Hepatocyte (in vitro differentiated cells): ENCODE measurements at places on chromosomes 7 and 10.

GRCh38 chr10:26169466-26169865 lies 47.1 kb upstream of the GAD2 start:
- no peak for DNase-seq
- H3K4me1 ChIP-seq = no peaks in the 10 kb centered on the region
- no peak overlapping the region for H3K27ac ChIP-seq
- H3K36me3 ChIP-seq = no peaks in the 10 kb centered on the region
- H3K27me3 ChIP-seq = no peaks in the 10 kb centered on the region

GRCh38 chr7:73699370-73700068 lies 16.1 kb downstream of the BUD23 start:
- DNase-seq = peak; percentile 62
- H3K27me3 ChIP-seq = no peaks in the 10 kb centered on the region
- peaks cover 6% of the 10 kb centered on the region for H3K4me1 ChIP-seq
- H3K4me3 ChIP-seq = no peak overlapping the region
- no peaks in the 10 kb centered on the region for H3K36me3 ChIP-seq
- H3K27ac ChIP-seq = peak overlapping the region; percentile 55

DNA sequence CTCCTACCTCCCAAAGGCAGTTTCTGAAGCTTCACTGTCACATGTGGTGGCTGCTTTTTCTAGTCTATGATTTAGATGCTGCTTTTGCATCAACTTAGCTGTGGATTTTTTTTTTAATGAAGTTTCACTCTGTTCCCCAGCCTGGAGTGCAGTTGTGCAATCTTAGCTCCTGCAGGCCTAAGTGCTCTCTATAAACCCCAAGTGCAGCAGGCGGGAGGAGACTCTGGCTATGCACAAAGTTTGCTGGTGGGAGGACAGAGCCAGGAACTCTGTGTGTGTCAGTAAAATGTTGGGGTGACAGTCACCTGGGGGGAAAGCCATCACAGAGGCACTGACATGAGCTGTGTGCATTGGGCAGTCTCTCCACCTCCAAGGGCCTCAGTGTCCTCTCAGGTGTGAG lies 138.8 kb upstream of the FAM20C start:
- no peak for DNase-seq
- no peaks in the 10 kb centered on the region for H3K36me3 ChIP-seq
- no peak overlapping the region for H3K4me3 ChIP-seq
- no peaks in the 10 kb centered on the region for H3K27me3 ChIP-seq

DNA sequence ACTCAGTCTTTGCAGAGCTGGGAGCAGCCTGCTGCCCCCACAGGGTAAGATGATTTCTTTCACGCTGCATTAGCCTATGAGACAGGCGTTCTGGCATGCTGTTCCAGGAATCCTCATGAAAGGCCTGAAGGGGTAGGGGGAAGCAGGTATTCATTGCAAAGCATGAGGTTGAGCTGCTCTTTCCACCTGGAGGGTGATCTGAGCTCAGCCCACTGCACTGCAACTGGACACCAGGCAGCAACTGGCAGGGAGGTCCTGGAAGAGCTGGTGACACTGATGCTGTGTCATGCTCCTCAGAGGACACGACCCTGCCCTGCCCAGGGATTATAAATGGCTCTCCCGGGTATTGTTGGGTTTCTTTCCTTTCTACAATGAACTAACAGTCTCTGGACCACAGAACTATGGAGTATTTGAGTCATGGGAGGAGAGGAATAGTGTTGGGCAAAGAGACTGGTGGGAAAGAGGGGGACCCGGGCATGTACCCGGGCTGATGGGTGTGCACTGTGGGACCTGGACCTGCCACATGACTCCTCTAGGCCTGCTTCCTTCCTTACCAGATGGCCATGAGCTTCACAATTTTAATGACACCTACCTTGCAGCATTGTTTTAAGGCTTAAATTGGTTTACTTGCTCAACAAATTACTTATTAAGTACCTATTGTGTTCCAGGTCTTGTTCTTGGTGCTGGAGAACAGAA lies 24.3 kb downstream of the SLC25A28 start:
- H3K27ac ChIP-seq = peak overlapping the region; percentile 76
- H3K4me1 ChIP-seq = peaks cover 7% of the 10 kb centered on the region
- DNase-seq = peak; percentile 31
- no peaks in the 10 kb centered on the region for H3K36me3 ChIP-seq
- H3K4me3 ChIP-seq = no peak overlapping the region
- H3K27me3 ChIP-seq = peaks cover 2% of the 10 kb centered on the region

GRCh38 chr7:11831156-11831735 lies 752 bp downstream of the THSD7A start:
- no peaks in the 10 kb centered on the region for H3K4me1 ChIP-seq
- DNase-seq = peak; percentile 19
- H3K27me3 ChIP-seq = no peaks in the 10 kb centered on the region
- H3K27ac ChIP-seq = peak overlapping the region; percentile 30

DNA sequence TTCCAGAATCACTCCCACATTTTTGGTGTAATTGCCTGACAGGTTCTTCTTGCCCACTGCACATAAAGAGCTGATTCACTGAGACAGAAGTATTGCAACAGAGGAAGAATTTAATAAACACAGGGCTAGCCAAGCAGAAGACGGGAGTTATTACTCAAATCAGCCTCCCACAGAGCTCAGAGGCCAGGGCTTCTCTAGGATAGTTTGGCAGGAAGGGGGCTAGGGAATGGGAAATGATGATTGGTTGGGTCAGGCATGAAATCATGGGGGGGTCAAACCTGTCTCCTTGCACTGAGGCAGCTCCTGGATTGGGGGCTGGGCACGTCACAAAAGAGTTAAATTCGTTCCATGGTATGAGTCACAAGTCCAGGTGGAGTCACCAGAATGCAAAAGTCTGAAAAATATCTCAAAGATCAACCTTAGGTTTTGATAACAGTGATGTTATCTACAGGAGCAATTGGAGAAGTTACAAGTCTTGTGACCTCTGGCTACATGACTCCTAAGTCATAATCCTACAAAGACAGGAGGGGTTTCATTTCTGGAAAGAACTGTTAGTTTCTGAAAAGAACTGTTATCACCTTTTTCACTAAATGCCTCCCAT lies 30.2 kb upstream of the ERCC6 start:
- H3K27ac ChIP-seq = no peak overlapping the region
- no peaks in the 10 kb centered on the region for H3K27me3 ChIP-seq
- DNase-seq = no peak
- no peak overlapping the region for H3K4me3 ChIP-seq
- H3K36me3 ChIP-seq = no peaks in the 10 kb centered on the region
- no peaks in the 10 kb centered on the region for H3K4me1 ChIP-seq

- no peak for DNase-seq
- no peak overlapping the region for H3K27ac ChIP-seq
- H3K27me3 ChIP-seq = no peaks in the 10 kb centered on the region
- no peak overlapping the region for H3K4me3 ChIP-seq
Measured at GRCh38 chr10:77961668-77962067, 35.1 kb upstream of the DLG5 start.

- no peaks in the 10 kb centered on the region for H3K27me3 ChIP-seq
- H3K4me1 ChIP-seq = no peaks in the 10 kb centered on the region
- no peak overlapping the region for H3K4me3 ChIP-seq
- no peaks in the 10 kb centered on the region for H3K36me3 ChIP-seq
Measured at GRCh38 chr7:126727930-126728391, 524.8 kb downstream of the GRM8 start.

GRCh38 chr10:14468023-14468441 lies 137.3 kb upstream of the FRMD4A start:
- H3K27me3 ChIP-seq = no peaks in the 10 kb centered on the region
- H3K4me1 ChIP-seq = no peaks in the 10 kb centered on the region
- no peak overlapping the region for H3K4me3 ChIP-seq
- no peaks in the 10 kb centered on the region for H3K36me3 ChIP-seq
- H3K27ac ChIP-seq = no peak overlapping the region

DNA sequence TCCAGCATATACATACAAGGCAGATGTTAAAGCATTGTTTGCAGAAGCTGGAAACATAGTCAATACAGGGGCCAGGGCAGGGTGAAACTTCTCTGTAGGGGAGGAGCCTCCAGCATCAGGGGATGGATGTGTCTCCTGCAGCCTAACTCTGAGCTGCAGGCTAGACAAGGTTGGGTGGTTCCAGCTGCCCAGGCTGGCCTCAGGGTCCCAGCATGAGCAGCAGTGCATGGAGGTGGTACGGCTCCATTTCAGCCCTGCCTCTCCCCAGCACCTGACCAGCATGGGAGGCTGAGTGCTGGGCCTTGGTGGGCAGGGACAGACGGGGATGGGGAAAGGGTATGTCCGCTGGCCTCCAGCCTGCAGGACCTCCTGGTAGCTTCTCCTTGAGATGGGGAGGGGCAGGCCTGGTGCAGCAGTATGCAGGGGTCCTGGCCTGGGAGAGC lies 7.4 kb upstream of the TBRG4 start:
- no peak for DNase-seq
- no peak overlapping the region for H3K4me3 ChIP-seq
- H3K27me3 ChIP-seq = peaks cover 7% of the 10 kb centered on the region
- H3K27ac ChIP-seq = no peak overlapping the region
- H3K36me3 ChIP-seq = no peaks in the 10 kb centered on the region

DNA sequence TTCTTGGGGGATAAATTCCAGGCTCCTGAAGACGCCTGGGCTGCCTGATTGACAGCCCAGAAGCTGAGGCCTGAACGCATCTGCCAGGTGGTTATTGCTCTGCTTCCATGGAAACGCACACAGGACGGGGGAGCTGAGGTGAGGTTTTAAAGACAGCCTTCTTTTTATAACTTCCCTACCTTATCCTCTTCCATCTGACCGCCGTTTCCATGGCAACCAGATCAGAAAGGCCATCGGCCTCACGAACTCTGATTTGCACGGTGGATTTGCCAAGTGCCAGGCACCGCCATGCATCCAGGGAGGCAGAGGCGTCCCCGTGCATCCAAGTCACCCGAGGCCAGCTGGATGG lies 260.9 kb downstream of the ADARB2 start:
- H3K36me3 ChIP-seq = no peaks in the 10 kb centered on the region
- H3K27ac ChIP-seq = no peak overlapping the region
- no peaks in the 10 kb centered on the region for H3K27me3 ChIP-seq
- no peak overlapping the region for H3K4me3 ChIP-seq
- no peaks in the 10 kb centered on the region for H3K4me1 ChIP-seq
- no peak for DNase-seq

DNA sequence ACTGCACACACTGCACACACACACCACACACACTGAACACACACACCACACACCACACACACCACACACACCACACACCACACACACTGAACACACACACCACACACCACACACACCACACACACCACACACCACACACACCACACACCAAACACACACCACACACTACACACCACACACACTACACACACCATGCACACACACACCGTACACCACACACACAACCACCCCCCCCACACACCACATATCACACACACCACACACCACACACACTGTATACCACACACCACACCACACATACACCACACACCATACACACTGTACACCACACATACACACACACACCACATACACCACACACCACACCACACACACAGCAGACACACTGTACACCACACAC lies 59.5 kb downstream of the FAM204A start:
- no peak for DNase-seq
- peaks cover 13% of the 10 kb centered on the region for H3K27me3 ChIP-seq
- H3K27ac ChIP-seq = no peak overlapping the region
- H3K36me3 ChIP-seq = no peaks in the 10 kb centered on the region

GRCh38 chr10:36111676-36112075 lies 469.6 kb upstream of the FZD8 start:
- H3K36me3 ChIP-seq = no peaks in the 10 kb centered on the region
- no peaks in the 10 kb centered on the region for H3K27me3 ChIP-seq
- H3K4me1 ChIP-seq = peaks cover 43% of the 10 kb centered on the region
- no peak for DNase-seq

GRCh38 chr10:13776861-13777311 lies 190.1 kb downstream of the PRPF18 start:
- H3K27me3 ChIP-seq = no peaks in the 10 kb centered on the region
- no peak for DNase-seq
- H3K4me3 ChIP-seq = no peak overlapping the region
- no peak overlapping the region for H3K27ac ChIP-seq
- H3K4me1 ChIP-seq = no peaks in the 10 kb centered on the region
